ENCODE measurements at places on chromosomes 4 and X.

GRCh38 chr4:140346136-140346535, 27.3 kb upstream of the SCOC start:
- DNase-seq = no peak

DNA sequence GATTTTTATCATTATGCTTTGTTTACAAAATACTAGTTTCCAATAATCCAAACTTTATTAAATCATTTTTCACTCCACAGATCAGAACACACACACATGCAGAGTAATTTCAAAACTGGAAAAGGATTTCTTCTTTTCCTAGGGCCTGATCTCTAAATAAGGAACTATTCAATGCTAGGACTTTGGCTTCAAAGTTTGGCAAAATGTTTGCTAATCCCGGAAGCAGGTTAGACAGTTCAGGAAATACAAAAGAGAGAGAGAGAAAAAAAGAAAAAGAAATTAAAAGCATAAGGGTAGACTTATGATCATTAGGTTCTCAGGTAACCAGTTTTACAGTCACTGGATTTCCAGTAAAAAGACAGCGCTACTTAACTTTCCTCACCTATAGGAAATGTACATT, 211.0 kb downstream of the DCLK2 start:
- no peak for DNase-seq

- peak; percentile 98 for DNase-seq
Measured at GRCh38 chr4:86593688-86594558, at the start of gene PTPN13. Gene PTPN13, plus strand, starts transcription at chr4:86594315. Its CDS starts 40,942 bp downstream, at chr4:86635257.

- DNase-seq = no peak
Measured at GRCh38 chr4:41359422-41359775, 102.7 kb downstream of the UCHL1 start.

- DNase-seq = no peak
Measured at GRCh38 chr4:170170861-170171260, 81.1 kb upstream of the AADAT start.

- DNase-seq = no peak
Measured at GRCh38 chr4:151928112-151928511, 167.3 kb upstream of the GATB start.

GRCh38 chrX:107729558-107730297, 45.9 kb downstream of the TSC22D3 start:
- no peak for DNase-seq

GRCh38 chr4:184441461-184442313, 32.7 kb downstream of the IRF2 start:
- no peak for DNase-seq

- DNase-seq = no peak
Measured at GRCh38 chrX:123184219-123184865, at the start of gene GRIA3. Gene GRIA3, plus strand, starts transcription at chrX:123184278. Its CDS starts 258 bp downstream, at chrX:123184536.

DNA sequence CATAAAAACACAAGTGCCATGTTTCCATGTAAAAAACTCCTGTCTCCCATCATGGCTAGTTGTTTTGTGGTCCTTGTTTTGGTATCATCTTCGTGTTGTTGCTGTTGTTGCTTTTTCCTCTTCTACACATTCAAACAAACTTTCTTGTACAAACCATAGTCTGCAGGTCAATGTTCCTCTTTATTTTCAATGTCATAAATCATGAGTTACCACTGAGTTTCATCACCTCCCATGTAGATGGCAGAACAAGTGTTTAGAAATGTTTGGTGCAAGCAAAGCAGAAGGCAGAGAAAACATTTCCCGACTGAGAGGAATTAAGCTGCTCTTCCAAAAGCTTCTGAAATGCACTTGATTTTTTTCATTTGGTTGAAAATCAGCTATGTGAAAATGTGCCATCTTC, 166.0 kb downstream of the ANTXR2 start:
- no peak for DNase-seq

GRCh38 chr4:74624351-74625151, 169.8 kb downstream of the BTC start:
- peak; percentile 65 for DNase-seq

DNA sequence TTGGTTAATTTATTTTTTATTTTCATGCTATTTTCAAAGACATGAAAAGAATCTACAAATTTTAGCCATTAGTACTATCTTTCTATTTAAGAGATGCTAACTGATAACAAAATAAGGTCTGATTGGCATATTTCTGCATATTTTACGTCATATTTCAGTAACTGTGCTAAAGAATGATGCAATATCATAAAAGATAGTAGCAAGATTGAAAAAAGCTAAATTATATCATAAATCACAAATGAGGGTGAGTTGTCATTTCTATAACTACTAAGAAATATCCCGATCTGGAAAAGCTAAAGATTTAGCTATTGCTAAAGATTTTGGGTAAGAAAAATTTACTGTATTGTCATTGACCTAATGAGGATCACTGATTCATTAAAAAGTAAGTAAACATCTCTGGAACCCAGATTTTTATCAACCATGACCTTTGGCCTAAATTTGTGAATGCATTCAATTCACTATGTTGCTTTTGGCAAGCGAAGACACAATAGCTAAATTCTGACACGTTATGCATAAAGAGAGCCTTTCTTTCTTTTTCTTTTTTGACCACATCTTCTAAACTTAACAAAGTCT, 103.6 kb downstream of the HPGD start:
- DNase-seq = no peak
